ENCODE measurements at places on chromosomes 13 and 19. TPM values are rescaled to one million over a fixed set of nuclear protein-coding genes. Genes with fewer than 3 reads are reported as not detected.

Gene CGB1
- total RNA-seq, result 2.6 TPM

Gene CAB39L
- 0.94 TPM for total RNA-seq

Gene IRGC
- not detected for total RNA-seq

Gene PLK5
- not detected for total RNA-seq

Gene SCAMP4
- 98.0 TPM for total RNA-seq

Gene ZNF83
- 54.4 TPM for total RNA-seq

Gene CGB5
- 8.1 TPM for total RNA-seq

Gene BEST2
- not detected for total RNA-seq

Gene RASL11A
- 138 TPM for total RNA-seq

Gene C19orf85
- total RNA-seq, result not detected

Gene GZMM
- total RNA-seq, result 0.84 TPM

DNA sequence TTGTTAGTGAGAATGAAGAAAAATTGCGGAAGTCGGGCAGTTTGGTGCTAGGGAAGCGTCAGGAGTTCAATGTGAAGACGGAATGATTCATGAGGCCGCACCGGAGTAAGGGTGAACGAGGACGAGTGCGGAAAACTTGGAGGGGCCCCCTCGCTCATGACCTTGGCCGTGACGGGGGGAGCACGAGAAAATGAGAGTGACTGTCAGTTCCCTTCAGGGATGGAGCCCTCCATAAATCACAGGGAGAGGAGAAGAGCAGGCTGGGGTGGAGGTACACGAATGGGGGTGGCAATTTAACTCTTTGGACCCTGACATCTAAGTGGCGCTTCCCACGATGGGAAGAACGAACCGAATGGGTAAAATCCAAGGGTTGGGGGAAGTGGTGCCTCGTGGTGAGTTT is 486.4 kb downstream of the TSHZ3 start:
- DNase-seq, result no peak

DNA sequence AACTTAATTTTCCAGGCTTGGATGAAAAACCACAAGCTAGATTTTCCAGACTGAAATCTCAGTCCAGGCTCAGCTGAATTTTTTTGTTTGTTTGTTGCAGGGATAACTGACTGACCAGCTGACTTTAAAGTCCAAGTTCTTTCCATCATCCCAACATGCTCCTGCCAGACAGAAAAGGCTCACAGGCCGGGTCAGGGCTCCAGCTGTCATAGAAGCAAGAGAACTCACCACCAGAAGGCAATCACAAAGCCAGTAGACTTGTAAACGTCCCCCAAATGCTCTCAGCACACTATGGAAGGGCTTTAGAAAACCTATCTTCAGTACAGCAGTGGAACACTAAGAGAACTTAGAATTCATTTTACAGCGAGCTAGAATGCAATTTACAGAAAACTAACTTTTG is 25.5 kb downstream of the DCLK1 start:
- DNase-seq, result no peak

DNA sequence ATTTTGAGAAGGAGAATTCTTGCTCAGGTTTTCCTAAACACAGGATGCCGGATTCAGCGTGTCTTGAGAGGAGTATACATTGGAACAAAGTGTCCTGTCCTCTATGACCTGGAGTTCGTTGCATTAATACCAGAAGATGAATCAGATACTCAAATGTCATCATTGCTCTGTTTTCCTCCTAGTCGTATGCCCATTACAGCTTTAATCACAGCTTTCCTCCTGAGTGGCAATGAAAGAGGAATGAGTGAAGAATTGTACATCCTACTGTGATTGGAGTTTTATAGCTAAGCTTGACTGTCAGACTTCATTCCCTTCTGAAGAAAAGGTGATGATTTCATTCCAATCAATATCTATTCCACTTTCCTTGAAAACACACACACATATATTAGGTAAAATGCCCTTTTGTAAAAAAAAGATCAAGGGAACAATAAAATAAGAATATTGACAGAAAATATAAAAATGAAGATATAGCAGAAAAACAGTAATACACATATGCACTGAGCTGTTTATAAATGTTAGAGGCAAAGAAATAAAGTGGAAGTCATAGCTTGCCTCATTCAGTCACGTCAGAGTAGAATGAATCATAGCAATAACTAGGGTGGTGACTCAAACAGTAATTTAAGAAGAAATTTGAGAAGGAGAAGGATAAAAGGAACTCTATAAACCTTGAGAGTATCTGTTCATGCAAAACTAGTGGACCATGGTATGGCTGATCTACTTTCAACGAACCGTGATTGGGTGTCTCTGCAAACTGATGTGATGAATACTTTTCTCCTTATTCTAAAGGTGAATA is 501.5 kb downstream of the SUCLA2 start:
- peak; percentile 80 for DNase-seq

GRCh38 chr19:2261438-2262172 is 5.4 kb upstream of the JSRP1 start:
- peak; percentile 44 for DNase-seq

DNA sequence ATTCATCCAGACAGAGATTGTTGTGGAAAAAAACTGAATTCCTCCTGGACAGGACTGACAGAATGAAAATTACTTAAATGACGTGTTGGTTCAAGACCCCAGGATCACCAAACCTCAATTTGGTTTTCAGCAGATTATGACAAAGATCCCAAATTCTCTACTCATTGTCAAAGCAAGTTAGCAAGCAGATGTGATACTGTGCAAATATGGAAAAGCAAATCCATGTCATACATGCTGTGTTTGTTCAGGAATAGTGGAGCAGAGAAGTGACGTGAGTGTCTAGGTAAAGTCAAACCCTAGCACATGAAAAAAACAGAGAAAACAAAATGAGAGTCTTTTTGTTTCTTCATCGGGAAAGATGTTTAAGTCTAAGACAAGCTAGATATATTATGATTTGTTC is 169.2 kb upstream of the NBEA start:
- DNase-seq, result no peak

DNA sequence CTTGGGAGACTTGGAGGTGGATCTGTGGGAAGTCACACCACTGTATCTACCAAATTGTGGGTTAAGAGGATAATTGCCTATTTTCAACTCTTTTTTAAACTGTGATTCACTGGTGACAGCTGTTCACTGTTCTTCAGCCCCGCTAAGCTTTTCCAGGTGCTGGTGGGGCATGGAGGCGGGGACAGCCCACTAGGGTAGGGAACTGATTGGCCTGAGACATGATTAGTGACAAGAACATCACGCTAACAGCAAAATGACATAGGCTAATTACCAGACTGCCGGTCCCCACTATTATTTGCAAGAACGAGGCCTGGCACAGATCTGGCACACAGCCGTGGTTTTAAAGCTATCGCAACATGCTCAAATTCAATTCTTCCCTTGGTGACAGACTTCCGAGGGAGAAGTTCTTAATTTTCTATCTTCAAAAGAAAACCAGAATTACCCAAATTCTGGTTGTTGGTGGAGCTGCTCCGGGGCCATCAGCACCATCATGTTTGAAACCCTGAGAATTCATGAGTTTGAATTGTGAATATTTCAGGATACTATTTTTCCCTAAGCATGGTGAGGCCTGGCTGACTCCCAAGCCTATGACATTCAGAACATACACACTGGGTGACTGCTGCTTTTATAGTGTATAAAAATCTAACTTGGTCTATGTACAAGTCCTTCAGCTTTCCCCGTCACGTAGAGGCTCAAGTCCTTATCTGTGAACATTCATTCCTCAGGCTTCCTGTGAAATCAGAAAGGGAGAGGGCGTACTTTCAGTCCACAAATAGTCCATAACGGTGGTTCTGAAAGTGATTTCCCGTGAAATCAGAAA is 17.9 kb downstream of the DOCK9 start:
- no peak for DNase-seq

GRCh38 chr13:67048084-67048820 is 181.9 kb downstream of the PCDH9 start:
- no peak for DNase-seq

DNA sequence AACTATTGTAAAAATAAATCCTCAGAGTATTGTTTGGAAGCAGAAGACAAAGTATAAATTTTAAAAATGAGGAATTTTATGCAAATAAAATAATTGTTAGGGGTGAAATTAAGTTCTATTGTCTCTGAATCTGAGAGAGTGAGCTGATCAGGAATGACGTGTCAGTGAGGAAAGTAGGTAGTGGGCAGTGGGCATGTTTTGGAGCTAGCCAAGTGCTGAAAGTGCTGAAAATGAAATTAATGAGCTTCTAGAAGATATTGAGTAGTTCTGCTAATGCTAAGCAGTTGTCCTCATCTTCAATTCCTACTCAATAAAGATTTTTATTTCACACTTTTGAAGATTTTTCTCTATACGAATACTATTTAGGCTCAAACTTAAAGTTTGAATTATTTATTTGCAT is 1167.8 kb upstream of the PCDH20 start:
- no peak for DNase-seq

DNA sequence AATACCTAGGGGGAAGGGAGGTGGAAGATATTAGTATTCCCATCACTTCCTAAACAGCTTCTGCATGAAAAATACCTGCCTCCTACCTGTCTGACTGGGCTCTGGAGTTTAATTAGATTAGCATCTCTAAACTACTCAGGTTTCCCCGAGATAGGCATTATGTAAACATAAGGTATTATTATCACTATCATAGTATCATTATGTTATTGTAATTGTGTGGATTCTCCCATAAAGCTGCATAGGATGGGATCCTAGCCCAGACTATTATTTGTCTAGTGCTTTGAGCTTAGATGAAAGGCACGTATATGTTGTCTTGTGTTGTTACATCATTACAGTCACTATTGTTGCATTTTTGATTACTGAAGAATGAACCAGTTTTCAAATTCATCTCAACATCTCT is 115.2 kb upstream of the SOX21 start:
- no peak for DNase-seq

- no peak for DNase-seq
These were observed 53.6 kb downstream of the XPO4 start for GRCh38 chr13:20848944-20849343.

DNA sequence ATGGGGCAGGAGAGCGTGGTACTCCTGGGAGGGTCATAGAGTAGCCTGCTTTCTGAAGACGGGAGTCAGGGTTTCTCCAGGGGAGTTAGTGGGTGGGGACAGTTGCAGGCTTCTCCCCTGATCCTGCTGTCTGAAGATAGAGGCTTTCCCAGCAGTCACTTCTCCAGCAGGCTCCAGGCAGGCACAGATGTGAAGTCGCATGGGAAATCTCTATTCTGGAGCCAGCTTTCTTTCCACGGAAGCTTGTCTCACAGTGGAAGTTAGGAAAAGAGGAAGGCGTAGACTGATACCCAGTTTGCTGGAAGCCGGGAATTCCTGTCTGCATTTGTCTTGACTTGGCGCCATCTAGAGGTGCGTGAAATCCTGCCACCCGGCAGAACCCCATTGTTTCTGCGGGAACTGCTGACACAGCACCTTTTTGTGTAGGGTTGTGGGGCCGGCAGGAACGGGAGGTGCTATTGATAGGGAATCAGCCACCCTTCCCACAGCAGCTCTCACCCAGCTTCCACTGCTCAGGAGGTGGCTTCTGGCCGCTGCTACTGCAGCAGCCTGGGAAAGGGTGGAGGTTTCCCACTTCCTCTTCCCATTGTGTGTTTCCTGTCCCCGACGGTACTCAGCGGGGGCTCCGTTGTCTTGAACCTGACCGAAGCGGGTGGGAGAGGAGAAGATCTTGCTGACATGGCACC is 28.5 kb upstream of the NPAS1 start:
- DNase-seq, result peak; percentile 78

DNA sequence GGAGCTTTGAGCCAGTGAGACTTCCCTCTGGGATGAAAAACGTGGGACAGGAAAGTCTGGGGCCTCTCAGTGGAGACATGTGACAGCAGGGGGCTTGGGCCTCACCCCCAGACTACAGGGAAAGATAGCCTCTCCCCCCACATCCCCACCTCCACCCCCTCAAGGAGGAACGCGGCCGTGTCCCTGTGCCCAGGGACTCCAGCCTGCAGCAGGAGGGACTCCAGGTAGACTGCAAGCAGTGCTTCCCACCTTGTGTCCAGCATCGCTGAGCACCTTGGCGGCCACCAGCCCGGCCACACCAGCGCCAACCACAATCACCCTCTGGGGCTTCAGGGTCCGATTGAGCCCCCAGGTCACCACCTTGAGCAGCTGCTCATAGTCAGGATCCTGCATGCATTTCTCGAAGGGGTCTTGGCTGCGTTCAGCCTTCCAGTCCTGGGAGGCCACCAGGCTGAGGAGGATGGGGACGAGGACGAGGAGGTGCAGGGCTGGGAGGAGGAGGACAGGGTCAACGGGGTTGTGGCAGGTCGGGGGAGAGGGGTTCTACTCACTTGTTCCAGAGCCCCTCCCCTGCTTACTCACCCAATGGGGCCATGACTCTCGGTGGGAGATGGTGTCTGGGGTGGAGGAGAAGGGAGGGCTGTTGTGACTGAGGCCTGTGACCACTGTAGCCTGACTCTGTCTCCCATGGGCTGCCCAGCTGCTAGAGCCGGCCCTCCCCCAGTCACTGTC is 955 bp downstream of the IL4I1 start:
- no peak for DNase-seq

DNA sequence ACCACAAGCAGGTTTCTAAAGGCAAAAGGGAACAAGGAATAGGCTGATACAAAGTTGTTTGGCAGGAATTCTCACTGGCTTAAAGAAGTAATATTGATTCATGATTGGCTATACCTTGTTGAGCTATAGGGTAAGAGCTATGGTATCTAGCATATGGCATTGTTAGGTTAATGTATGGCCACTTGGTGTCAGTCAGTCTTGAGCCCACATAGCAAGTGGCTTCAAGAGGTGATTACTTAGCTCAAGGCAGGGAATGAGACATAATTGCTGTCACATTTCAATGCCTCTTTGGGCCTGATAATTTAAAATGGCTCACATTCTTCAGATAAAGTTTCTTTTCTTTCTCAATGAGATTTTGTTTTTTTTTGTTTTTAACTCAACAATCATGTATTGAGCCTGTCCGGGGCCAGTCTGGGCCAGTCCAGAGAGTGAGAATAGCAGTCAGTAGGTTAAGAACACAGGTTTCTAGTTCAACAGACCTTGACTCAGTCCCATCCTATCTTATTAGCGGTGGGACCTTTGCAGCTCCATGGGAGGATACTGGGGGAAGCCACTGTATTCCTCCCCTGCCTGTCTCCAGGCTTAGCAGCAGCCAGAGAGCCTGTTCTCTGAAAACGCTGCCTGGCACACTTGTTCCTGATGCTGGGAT is 45.8 kb upstream of the RCBTB2 start:
- no peak for DNase-seq

DNA sequence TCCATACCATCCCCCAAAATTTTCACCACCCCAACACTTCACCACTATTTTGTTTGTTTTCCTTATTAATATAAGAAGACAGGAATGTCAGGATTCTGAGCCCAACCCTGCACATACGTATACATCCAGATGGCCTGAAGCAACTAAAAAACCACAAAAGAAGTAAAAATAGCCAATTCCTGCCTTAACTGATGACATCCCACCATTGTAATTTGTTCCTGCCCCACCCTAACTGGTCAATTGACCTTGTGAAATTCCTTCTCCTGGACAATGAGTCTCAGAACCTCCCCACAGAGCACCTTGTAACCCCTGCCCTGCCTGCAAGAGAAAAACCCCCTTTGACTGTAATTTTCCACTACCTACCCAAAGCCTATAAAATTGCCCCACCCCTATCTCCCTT is 132.5 kb downstream of the ZNF675 start:
- DNase-seq, result peak; percentile 95

- DNase-seq, result no peak
These were observed 17.4 kb downstream of the CPB2 start for GRCh38 chr13:46087481-46087880.

Data from M059J (cell line).